ENCODE measurements at places on chromosomes 7 and 10.

GRCh38 chr10:63724922-63725321 lies 203.7 kb downstream of the REEP3 start:
- no peak for DNase-seq

DNA sequence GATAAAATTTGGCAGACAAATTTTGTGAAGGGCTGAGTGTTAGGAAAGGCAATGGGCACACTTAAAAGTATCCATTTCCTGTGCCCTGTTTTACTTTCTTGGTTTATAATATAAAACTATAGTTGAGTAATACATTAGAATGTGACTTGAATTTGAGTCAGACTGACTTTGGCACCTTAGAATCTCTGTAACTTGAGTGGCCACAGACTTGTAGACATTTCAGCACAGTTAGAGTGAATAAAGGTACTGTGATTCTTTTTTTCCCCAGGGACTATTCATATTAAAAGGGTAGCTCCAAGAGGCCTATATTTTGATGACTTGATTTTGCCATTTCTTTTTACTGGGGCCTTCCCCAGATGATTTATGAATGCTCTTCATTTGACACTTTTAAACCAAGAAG lies 22.4 kb downstream of the GBF1 start:
- no peak for DNase-seq

DNA sequence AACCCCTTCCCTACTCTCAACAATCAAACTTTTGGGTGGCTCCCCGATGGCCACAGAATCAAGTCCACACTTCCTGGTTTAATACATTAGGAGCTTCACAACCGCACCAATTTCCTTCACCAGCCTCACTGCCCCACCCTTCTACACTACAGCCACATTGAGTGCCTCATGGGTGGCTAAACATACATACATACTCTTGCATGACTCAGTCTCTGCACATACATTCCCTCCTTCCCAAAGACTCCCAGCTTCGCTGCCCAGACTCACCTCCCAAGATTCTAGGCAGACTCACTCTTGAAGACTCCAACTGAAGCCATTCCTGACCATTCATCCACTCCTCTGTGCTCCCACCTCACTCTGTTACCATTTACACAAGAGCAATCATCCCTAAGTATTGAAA lies 15.9 kb downstream of the VPS41 start:
- DNase-seq, result no peak

DNA sequence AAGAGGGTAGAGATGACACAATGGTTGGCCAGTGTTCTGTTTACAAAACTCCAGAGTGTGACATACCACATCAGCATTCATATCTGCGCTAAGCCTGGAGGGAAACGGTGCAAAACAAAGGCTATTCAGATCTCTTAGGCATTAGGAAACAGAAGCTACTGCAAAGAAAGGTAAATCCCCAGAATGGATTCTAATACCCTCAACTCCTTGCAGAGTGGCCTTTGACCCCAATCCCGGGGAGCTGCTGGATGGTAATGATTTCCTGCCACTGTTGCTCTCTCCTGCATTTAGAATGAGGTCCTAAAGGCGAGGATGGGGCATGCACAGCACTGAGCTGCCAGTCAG lies 65.2 kb downstream of the AOAH start:
- no peak for DNase-seq

- DNase-seq, result no peak
These were observed 57.8 kb downstream of the MINDY3 start for GRCh38 chr10:15802375-15802949.

GRCh38 chr10:118444069-118444468 lies 101.9 kb upstream of the FAM204A start:
- no peak for DNase-seq

- peak; percentile 12 for DNase-seq
These were observed 2.8 kb downstream of the EEPD1 start for GRCh38 chr7:36155811-36156361.

DNA sequence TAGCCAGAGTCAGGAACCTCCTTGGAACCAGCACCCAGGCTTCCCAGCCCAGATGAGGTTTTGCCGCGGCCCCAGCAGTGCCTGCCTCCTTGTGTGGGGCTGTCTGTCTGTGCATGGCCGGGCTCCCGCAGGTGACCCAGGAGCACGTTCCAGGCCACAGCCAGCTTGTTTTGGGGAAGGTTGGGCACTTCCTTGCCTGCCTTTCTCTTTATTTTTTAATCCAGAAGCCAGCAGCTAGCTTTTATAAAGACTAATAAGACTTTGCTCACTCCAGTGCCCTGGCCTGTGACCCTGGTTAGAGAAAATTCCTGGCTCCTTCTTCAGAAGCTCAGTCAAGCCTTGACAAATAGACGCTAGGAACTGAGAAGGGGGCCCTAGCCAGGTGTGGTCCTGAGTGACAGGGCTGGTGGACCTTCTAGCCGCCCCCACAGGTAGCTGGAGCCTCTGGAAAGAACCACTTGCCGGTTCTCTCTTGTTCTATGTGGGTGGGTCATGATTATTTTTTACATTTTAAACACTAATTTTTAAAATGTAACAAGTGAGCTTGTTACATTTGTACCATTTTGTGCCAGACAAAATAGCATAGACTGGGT lies 837 bp downstream of the SLC29A3 start:
- DNase-seq, result no peak

DNA sequence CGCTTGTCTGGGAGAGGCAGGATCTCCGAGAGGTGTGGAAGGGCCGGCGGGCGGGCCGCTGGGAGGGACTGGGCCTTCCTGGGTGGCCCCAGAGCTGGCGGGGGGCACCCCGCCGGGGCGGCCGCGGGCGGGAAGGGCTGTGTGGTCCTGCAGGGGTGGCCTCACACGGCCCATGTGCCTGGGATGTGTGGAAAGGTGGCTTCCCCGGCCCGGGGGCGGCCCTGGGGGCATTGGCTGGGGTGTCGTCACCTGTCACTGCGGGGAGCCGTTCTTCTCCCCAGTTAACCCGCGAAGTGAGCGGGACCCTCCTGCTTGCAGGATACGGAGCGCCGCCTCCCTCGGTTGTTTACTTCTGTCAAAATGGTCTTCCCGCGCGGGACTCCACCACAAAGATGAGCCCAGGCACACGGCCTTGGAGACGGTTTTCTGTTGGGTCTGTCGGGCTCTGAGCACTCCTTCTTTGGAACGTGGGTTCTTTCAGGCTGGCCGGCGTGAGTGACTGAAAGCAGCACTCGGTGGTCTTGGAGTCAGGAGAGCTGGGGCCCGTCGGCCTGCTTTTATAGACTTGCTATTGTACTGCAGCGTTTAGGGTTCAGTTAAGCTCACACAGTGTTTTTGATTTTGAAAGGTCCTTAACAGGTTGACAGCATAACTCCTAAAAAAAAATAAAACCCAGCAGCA lies 700 bp downstream of the SMC3 start:
- peak; percentile 44 for DNase-seq

- peak; percentile 22 for DNase-seq
These were observed 55.1 kb downstream of the CYCS start for GRCh38 chr7:25069900-25070443.

DNA sequence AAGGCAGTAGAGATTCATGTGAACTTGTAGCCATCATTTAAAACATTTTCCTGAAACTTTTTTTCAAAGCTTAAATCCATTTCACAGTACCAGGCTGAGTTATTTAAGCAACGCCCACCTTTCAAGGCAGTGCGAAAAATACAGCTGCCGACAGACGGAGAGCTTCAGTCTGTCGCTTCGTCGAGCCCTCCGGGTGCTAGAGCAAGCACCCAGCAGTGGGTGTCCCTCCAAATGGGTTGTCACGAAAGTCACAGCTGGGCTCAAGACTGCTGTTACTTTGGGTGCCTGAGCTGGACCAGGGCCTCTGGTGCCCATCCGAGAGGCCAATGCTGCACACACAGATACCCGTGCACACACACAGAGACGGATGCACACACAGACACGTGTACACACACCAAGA lies 135.6 kb downstream of the TCERG1L start:
- DNase-seq, result no peak

DNA sequence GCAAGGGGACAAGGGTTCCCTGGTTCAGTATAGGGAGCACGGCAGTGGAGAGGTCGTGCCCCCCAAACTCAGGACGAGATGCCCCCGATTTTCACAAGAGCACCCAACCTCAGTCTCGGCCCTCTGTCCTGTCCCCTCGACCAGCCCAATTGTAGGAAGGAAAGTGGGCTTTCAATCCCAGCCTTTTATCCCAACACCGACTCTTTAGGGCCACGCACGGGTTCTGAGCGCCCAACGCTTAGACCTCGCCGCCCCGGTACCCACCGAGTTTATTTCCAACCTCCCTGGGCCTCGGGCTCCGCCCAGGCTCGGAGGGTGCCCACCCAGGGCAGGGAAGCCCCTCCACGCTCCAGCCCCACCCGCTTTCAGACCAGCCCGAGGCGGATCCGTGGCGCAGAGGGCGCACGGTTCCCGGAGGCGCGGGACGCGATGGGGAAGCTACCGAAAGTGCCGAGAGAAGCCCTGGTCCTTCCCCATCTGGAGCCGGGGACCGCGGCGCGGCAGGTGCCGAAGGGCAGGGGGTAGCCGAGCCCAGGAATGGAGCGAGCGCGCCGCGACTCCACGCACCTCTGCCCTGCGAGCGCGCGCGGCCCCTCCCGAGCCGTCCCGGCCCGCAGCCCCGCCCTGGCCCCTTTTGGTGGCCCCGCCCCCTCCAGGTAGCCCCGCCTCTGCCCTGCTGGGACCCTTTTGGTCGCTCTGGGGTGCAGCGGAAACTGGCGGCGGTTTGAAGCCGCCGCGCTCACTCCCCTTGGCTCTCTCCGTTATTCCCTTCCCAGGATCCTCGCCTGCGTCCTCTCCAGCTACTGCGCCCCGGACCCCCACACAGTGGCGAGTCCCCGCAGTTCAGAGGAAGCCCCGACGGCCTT lies 20.4 kb downstream of the GRID2IP start:
- peak; percentile 76 for DNase-seq

- no peak for DNase-seq
These were observed 32.3 kb downstream of the CDK1 start for GRCh38 chr10:60810437-60811182.

DNA sequence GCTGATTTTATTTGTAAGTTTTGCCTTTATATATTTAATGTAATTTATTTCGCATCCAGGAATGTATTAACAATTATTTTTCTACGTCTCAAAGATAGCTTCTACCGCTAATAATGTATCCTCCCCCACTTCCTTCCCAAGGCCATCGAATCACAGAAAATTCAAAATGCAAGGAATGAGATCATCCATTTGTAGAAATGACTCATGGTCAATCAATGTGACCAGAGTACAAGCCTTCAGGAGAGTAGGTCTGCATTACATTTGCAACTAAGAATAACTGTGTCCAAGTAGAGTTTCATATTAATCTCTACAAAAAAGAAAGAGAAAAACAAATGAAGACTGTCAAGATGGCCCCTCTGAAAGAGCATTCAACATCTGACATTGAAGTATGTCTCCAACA lies 205.9 kb upstream of the PHF14 start:
- no peak for DNase-seq

GRCh38 chr10:25061125-25061524 lies 44.7 kb downstream of the THNSL1 start:
- no peak for DNase-seq

- DNase-seq, result no peak
These were observed 8.2 kb upstream of the RHBDD2 start for GRCh38 chr7:75870557-75871161.

DNA sequence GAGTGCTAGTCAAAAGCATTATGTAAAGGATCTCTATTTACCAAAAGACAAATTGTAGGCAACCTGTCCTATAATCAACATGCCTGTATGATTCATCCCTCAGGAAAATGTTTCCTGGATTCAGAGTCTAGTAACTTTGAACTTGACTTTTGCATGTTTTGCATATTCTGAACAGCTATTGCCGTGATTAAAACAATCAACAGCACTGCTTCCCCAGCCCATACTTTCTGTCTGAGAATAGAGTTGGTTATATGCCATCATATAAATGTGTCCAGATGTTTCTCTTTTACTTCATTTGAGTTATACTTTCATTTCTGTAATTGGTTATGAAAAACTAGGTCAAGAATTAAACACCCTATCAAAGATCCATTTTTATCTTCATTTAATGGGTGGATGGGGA lies 83.5 kb downstream of the ZMYND11 start:
- DNase-seq, result no peak

DNA sequence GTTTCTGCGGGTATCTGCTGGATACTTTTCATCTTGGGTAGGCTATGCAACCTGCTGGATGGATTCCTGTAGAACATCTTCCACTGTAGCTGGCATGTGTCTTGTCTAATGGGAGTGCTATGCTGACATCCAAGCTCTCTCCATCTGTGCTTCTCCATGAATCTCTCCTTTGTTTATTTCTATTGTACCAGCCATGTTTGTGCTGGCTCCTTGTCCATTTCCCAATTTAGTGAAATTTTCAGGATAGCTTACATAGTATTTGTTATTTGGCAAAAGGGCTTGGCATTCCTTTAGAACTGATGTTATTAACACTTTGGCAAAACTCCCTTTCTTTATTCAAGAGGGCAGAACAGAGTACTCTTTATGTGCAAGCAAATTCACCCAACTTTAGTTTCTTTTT lies 198.0 kb downstream of the CSTF2T start:
- DNase-seq, result no peak

DNA sequence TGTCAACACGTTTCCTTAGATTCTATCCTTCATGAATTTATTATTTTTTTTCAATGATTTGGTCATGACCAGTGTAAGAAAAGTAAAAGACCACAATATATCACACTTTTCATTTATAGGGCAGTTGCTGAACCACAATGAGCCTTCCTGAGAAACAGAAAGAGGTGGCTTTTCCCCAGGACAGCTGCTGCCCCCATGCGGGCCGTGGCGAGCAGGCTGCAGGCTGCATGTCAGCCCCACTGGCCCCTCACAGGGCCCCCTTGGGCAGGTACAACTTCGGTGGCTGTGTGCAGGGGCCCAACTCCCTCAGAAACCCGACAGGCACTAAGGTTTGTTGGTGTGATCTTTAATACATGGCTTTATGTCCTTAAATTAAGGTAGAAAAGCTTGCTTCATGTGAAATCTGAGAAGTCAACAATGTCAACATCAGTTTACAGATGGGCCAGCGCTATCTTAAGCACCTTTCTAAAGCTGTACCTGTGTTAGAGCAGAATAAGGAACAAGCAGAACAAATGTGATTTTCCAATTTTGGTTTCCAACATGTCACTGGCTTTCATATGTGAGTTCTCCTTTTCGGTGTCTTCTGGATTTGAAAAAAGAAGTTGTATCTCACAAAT lies 10.6 kb downstream of the BEND7 start:
- no peak for DNase-seq

- DNase-seq, result no peak
These were observed 87.0 kb downstream of the SGMS1 start for GRCh38 chr10:50536617-50537240.

DNA sequence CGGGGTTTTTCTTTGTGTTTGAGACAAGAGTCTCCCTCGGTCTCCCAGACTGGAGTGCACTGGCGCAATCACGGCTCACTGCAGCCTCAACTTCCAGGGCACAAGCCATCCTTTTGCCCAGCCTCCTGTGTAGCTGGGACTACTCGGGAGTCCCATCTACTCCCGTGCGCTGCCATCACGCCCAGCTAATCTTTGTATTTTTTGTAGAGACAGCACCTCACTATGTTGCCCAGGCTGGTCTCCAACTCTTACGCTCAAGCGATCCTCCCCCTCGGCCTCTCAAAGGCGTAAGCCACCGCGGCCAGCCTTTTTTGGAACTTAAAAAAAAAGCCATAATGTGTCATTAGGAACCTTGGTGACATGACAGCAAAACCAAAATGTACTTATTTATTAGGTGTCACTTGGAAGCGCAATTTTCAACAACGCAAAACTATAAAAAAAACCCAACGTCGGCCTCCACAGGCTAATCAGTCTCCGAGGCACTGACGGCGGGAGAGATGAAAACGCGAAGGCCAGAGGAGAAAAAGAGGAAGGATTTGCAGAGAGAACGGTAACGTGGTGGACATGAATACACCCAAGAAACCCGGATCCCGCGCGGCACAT lies 911 bp upstream of the HNRNPH3 start:
- DNase-seq, result no peak

- DNase-seq, result no peak
These were observed 104.0 kb downstream of the SRI start for GRCh38 chr7:88115816-88116215.

- DNase-seq, result no peak
These were observed 19.6 kb upstream of the GIMAP2 start for GRCh38 chr7:150665896-150666295.
